ENCODE measurements at places on chromosomes 11 and 22. TPM values are rescaled to one million over a fixed set of nuclear protein-coding genes. Genes with fewer than 3 reads are reported as not detected.
A peak's percentile ranks its signal among the peaks of the same experiment; 100 is the strongest.

- no peak overlapping the region for H3K4me3 ChIP-seq
- no peaks in the 10 kb centered on the region for H3K36me3 ChIP-seq
- H3K27ac ChIP-seq, result peak overlapping the region; percentile 54
These were observed 177.3 kb upstream of the SORL1-AS1 start for GRCh38 chr11:121630041-121630440.

DNA sequence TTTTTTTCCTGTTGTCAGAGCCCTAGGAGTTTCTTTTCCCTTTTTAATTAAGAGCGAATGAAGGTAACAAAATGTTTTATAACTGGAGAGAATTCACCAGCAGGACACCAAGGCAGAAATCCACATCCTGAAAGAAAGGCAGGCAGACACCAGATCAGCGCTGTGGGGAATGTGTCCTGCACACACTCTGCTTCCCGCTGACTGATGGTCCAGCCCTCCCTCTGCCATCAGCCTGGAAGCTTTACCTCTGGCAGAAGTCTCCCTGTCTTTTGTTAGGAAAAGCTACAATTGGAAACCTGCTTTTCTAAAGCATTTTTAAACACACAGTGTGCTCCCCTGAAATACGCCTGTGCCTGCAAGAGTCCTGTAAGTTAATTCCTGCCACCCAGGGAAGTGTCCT, 638.5 kb downstream of the NTM start:
- peaks cover 3% of the 10 kb centered on the region for H3K27me3 ChIP-seq
- no peaks in the 10 kb centered on the region for H3K36me3 ChIP-seq
- no peaks in the 10 kb centered on the region for H3K4me1 ChIP-seq
- no peak for DNase-seq
- H3K27ac ChIP-seq, result no peak overlapping the region

GRCh38 chr22:36528795-36529751, at the start of gene EIF3D:
EIF3D (minus strand) TSS chr22:36529166; CDS start chr22:36526121, 3,045 bp downstream.
- no peaks in the 10 kb centered on the region for H3K27me3 ChIP-seq
- peaks cover 29% of the 10 kb centered on the region for H3K36me3 ChIP-seq
- peaks cover 12% of the 10 kb centered on the region for H3K4me1 ChIP-seq

DNA sequence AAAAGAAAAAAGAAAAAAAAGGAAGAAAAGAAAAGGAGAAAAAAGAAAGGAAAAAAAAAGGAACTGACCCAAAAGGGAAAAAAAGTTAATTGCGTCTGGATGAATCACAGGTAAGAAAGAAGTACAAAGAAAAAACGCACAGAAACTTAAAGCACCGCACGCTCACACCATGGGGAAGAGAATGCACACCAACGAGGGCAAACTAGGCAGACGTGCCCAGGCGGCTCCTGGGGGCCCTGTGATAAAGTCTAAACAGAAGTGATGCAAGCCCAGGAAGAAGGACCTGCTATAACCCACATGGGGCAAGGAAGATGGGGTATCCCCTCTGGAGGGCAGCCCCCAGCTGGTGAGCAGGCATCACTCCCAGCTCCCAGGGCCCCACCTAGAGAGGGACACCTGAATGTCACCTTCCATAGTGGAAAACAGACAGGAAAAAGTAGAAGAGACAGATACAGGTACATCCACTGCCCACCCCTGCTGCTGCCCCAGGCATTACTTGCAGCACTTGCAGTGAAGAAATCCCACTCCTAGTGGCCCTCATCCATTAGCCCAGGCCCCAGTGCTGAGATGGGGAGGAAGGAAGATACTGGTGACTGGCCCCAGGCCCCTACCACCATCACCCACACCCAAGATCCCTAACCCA, 28.9 kb downstream of the NAP1L4 start:
- H3K36me3 ChIP-seq, result peaks cover 84% of the 10 kb centered on the region
- H3K4me3 ChIP-seq, result no peak overlapping the region
- no peak overlapping the region for H3K27ac ChIP-seq

The TRPC6 gene
- 19.2 TPM for total RNA-seq

GRCh38 chr11:18624161-18624560, 10.0 kb downstream of the SPTY2D1 start:
- DNase-seq, result no peak
- H3K36me3 ChIP-seq, result no peaks in the 10 kb centered on the region
- no peak overlapping the region for H3K27ac ChIP-seq
- no peak overlapping the region for H3K4me3 ChIP-seq
- no peaks in the 10 kb centered on the region for H3K27me3 ChIP-seq
- H3K4me1 ChIP-seq, result no peaks in the 10 kb centered on the region

GRCh38 chr11:86699040-86699791, 26.8 kb upstream of the ME3 start:
- no peak overlapping the region for H3K4me3 ChIP-seq
- no peaks in the 10 kb centered on the region for H3K36me3 ChIP-seq
- H3K27me3 ChIP-seq, result no peaks in the 10 kb centered on the region
- no peak for DNase-seq
- no peaks in the 10 kb centered on the region for H3K4me1 ChIP-seq

The OR52M1 gene
- not detected for total RNA-seq

The F2 gene
- total RNA-seq, result 0.13 TPM
